ENCODE measurements at places on chromosomes 16 and 17.

DNA sequence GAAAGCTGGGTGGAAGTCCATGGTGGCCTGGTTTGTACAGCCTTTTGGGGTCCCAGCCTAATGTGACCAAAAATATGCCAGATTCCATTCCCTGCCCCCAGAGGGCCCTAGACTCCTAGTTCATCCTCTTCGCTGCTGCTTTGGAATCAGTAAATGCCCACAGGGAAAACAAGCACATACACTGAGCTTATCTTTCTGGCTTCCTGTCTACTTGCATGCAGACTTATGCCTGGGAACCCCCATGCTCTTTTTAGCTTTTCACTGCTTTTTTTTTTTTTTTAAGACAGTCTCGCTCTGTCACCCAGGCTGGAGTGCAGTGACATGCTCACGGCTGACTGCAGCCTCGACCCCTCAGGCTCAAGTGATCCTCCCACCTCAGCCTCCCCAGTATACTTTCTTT, 6.2 kb upstream of the CD300LG start:
- DNase-seq, result no peak

DNA sequence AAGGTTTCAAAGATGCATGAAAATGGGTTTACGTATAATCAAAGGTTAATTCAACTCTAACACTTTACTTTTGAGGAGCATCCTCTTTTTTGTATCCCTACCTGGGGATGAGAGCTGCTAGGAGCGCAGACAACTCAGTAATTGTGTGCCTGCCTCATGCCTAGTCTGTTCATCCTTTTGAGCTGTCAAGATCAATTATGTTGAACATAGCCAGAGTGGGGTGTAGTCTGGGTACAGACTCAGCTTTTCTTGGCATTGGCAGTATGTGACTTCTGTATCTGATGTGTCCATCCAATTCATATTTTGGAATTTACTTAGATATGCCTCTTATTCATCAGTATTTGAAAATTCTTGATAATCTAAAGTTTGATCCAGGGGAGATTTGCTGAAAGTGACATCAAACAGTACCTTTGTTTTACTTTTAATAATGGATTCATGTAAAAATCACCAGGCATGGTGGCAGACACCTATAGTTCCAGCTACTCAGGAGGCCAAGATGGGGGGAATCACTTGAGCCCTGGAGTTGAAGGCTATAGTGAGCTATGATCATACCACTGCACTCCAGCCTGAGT, 24.1 kb downstream of the PRKCA start:
- DNase-seq, result no peak

GRCh38 chr16:68626557-68626956, 18.6 kb upstream of the CDH3 start:
- no peak for DNase-seq

GRCh38 chr16:26993963-26994362, 72.8 kb upstream of the C16orf82 start:
- no peak for DNase-seq

- DNase-seq, result no peak
Observed at GRCh38 chr17:29073520-29073919, 30.6 kb downstream of the PIPOX start.
